NCI-H1436 (cell line): ENCODE measurements at places on chromosomes 7 and 10.
A peak's percentile ranks its signal among the peaks of the same experiment; 100 is the strongest.

- no peak for DNase-seq
These were observed 48.9 kb downstream of the LYZL2 start for GRCh38 chr10:30580676-30581075.

GRCh38 chr7:157189405-157189804 is 50.7 kb downstream of the UBE3C start:
- no peak for DNase-seq

DNA sequence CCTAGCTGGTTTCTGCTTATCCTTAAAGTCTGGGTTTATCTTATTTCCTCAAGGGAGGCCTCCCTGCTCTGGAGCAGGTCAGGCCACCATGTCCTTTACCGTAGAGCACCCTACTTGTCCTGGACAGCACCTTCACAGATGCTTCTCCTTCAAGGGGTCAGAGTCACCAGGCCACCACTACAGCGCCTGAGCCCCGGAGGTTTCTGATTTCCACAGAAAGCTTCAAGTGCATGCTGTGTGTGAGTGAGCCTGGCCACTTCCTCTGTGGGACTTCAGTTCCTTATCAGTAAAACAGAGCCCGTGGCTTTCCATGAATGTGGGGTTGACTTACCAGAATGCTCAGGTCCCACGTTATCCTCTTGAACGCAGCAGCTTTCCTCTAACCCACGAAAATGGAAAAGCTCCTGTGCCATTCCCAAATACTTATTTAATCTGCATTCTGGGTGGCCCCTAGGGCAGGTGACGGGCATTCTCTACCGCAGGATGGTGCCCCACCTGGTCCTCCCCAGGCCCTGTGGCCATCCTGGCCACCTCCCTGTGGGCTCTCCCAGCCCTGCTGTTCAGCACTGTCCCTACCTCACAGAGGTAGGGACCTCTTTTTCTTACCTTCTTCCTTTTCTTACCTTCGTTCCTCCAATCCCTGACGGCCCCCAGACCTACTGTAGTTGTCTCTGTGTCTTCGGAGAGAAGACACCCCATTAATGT is 1.4 kb upstream of the DOCK1 start:
- no peak for DNase-seq

DNA sequence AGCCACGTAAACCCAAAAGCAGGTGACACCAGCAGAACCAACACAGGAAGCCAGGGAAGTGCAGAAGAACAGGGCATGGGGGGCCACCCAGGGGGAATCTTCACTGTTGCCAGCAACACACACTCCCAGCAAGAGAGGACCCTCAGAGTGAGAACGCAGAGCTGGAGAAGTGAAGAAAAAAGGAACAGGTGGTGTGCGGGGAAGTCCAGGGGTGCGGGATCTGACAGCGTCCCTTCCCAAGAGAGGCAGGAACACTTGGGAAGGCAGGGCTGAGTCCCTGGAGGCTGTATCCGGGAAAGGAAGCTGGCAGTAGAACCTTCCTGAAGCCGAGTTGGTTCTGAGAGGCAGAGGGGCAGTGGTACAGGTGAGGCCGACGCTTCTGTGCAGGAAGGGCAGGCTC is 27.7 kb downstream of the AGAP4 start:
- DNase-seq, result no peak

DNA sequence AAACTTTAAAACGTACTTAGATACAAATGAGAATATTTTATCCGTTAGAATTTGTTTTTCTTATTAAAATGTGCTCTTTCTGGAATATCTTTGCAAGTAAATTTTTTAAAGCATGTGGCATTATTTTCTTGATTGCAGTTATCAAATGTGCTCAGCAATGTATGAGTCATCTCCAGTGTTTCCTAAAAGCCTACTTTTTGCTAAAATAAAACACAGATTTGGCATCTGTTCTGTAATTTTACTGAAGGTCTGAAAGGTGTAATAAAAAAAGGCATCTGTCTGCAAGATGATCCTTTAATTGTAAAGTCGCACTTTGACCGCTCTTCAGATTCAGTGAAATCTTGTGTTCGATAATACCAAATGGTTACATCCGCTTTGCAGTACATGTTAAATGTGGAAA is 3.4 kb downstream of the GNAT3 start:
- DNase-seq, result no peak

GRCh38 chr10:31756729-31757110 is 171.9 kb downstream of the ARHGAP12 start:
- no peak for DNase-seq

GRCh38 chr7:12314199-12314598 is 89.5 kb downstream of the VWDE start:
- DNase-seq, result no peak

GRCh38 chr7:150428671-150429451 is 21.6 kb upstream of the GIMAP8 start:
- no peak for DNase-seq

- DNase-seq, result no peak
These were observed 153.6 kb downstream of the CELF2 start for GRCh38 chr10:11170993-11171851.

GRCh38 chr7:21028599-21028998 is 241.9 kb upstream of the SP8 start:
- DNase-seq, result peak; percentile 33

DNA sequence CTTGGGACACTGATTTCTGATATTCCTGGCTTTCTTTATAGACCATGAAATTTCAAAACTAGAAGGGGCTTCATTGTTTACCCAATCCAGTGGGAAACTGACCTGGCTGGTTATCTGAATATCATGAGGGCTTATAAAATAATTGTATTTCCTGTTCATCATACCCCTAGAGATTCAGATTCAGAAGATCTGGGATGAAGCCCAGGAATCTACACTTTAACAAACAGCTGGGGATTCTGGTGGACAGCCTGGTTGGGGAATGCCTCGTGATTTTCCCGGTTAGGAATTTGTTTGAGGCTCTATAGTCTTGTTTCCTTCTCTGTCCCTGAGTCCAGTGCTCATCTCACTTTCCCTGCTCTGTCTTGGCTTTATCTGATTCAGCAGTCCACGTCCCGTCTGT is 110.3 kb downstream of the ADRA2A start:
- DNase-seq, result no peak

DNA sequence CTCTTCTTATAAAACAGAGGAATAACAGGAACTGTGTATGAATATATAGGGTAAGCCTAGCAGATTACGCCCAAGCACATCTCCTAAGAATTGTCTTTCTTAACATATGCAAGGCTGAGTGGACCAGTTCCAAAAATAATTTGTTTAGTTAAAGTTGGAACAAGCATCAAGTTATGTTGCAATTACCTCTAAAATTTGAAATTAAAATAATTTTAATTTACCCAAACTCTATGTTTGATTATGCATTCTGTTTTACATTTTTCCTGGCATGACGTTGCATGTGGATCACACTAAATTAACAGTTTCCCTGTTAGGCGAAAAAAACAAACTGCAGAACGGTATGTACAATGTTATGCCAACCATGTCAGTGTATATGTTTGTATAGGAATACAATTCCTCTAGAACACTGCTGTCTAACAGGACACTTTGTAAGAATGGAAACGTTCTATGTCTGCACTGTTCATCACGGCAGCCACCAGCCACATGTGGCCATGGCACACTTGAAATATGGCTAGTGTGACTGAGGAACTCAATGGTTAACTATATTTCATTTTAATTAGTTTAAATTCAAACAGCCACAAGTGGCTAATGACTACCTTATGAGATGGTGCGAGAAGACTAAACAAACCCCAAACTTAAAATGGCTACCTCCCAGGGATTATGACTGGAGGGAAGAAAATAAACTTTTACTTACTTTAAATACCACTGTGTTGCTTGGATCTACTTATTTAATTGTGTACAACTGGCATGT is 281.1 kb upstream of the KLF14 start:
- no peak for DNase-seq
